Fibroblast of skin of abdomen (primary cell): ENCODE measurements at places on chromosomes 4 and X.

DNA sequence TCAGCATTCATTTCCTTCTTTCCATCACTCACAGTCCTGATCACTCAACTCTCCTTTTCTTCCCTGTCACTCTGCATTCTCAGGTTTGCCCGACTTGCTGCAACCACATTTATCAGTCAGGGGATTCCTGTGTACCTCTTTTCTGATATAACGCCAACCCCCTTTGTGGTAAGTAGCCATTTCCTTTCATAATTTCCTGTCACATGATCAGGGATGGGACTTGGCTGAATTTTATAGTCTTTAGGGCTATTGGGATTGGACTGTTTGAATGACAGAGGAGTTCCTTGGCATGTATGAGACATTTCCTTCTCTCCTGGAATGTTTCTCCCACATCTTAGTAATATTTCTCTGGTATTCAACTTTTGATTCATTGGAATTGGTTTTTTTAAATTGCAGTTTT is 11.0 kb downstream of the PGM2 start:
- peak; percentile 87 for DNase-seq

DNA sequence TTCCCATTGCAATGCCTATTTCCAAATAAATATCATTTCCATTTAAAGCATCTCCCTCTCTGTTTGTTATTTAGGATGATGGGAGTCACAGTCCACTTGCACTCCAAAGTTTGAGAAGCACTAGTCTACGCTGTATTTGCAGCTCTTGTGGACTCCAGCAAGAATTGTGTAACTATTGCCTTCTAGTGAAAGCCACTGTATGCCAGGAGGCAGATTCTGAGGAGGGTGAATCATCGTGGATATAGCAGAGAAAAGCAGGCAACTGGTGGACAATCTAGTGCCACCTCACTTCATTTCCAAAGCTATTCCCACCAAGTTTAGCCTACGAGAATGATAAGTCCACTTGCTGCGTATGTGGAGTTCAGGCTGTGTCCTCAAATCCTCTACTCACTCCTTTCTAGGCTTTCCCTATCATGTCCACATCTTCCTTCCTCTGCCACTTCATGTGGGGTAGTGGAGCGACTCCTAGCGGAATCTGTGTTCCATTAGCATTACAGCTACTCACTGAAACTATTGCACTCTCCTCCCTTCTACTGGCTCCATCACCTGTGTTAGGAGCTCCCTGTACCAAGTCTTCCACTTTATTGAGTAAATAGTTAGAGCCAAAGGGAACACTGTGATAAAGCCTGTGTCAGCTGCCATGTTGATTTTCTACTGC is 501.8 kb upstream of the GALNT7 start:
- no peak for DNase-seq

DNA sequence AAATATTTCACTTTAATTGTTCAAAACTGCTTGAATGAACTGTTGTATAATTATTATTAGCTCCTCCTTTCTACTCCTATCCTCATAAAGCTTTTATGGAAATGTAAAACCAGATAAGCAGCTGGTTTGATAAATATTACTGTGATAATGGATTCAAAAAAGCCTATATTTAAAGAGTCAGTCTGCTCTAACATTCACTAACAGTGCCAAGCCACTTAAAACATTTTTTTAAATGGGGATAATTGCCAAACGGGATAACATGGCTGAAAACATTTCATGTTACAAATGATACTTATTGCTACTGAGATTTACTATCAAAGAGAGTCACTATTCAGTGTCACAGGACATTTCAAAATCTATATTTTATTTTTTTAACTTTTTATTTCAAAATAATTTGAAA is 17.4 kb downstream of the ARHGAP24 start:
- no peak for DNase-seq

DNA sequence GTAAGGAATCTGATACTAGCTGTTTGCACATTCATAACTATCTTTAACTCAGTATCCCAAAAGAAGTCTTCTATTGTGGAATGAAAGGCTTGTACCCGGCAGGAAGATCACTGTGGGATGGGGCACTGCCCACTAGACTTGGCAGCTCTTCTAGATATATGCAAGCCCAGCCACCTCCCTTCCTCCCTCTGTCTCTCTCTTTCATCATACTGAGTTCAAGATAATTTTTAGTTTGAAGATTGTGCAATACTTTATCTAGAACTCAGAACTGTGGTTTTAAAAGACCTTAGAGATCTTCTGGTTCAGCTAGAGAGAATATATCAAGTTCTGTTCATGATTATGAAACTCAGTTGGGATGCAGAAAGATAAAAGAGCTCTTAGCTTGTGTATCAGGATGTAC is 22.5 kb upstream of the GPR34 start:
- DNase-seq: no peak

GRCh38 chr4:4859799-4860599 is 534 bp downstream of the MSX1 start:
- DNase-seq: no peak

- DNase-seq: no peak
These were observed 98.3 kb downstream of the NFKB1 start for GRCh38 chr4:102599455-102599854.

- no peak for DNase-seq
These were observed 60.7 kb upstream of the PGM2 start for GRCh38 chr4:37765741-37766140.

GRCh38 chr4:81215931-81216330 is 909 bp upstream of the PRKG2 start:
- DNase-seq: no peak

DNA sequence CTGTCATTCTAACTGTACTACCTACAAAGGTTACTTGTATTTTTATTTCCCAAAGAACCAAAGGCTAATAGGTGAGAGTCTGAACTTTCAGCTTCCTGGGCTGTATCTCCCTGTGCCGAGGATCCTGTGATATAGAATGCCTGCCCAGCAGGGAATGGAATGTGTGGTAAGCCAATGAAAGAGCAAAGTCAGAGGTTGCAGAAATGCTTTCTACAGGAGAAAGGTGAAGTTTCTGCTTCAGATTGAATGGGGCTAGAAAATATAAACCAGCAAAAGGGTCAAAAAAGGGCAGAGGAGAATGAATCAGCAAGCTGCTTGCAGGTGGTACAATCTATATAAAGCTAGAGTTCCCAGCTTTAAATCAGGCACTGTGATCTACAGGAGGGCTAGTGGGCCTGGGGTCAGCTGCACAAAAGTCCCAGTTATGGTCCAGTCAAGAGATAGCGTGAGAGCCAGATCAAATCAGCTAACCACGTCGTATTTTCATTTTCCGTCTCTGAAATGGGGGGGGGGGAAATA is 146.1 kb downstream of the DCTD start:
- DNase-seq: no peak

GRCh38 chr4:81380437-81380836 is 91.3 kb downstream of the RASGEF1B start:
- DNase-seq: no peak

GRCh38 chr4:137587796-137588195 is 55.5 kb upstream of the PCDH18 start:
- no peak for DNase-seq

- DNase-seq: peak; percentile 30
These were observed 18.2 kb downstream of the MRFAP1 start for GRCh38 chr4:6658597-6659075.

DNA sequence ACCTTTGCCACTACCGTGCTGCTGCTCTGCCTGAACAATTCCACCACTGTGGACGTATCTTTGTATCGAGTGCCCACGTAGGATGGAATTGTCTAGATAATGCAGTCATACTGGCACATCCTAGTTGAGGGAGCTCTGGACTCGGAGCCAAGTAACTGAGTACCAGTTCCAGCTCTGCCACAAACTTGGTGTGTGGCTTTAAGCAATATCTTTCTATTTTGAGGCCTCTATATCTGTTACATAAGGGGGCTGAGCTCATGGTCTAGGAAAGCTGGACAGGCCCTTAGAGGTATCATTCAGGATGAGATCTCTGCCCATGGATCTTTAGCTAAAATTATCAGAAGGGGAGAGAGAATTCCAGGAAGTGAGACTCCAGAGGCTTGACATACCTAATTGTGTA is 12.4 kb downstream of the GABRE start:
- DNase-seq: no peak

DNA sequence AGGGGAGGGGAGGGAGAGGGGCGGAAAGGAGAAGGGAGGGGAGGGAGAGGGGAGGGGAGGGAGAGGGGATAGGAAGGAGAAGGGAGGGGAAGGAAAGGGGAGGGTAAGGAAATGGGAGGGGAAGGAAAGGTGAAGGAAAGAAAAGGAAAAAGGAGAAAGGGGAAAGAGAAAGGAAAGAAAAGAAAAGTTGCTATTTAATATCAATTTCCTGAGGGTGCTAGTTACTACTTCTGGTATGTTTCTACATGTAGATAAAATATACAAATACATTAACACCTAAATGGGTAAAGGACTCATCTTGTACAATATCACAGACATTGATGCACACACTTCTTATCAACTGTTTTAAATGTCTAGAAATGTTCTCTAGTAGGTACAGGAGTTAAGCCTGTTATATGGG is 22.6 kb downstream of the ANXA5 start:
- DNase-seq: no peak

- DNase-seq: peak; percentile 39
These were observed 13.0 kb upstream of the CXCL2 start for GRCh38 chr4:74111990-74112389.

DNA sequence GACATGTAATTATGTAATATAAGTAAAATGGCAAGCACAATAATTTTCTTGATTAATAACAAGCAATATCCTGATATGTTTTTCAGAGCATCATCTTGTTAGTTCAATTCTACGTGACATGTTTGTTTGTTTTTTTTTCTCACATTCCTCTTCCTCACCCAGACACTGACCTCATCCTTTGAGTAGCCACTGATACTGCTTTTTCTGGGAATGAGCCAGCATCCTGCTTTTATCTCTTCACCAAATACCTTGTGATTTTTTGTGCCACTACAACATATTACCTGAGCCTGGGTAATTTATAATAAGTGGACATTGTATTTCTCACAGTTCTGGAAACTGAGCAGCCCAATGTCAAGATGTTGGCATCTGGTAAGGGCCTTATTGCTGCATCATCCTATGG is 484.0 kb downstream of the NAF1 start:
- no peak for DNase-seq

- no peak for DNase-seq
These were observed 9.5 kb downstream of the ETFDH start for GRCh38 chr4:158681629-158682028.

GRCh38 chrX:51606446-51606845 is 12.3 kb downstream of the CENPVL3 start:
- no peak for DNase-seq

GRCh38 chrX:101022020-101022419 is 29.9 kb downstream of the TRMT2B start:
- no peak for DNase-seq

DNA sequence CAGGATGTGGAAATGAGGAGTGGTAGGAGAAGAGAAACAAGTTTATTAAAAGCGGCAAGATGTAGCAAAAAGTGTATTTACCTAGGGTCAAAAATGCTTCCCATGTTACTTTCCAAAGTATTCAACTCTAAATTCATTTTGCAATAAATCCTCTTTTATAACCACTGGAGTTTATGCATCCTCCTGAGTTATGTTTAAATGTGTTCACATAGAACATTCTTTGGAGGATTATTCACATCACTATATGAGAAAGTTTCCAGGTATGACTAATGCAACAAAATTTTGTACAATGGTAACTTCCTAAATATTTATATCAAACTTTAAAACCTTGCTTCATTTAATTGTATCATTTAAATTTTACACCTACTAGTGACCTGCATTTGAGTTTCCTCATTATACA is 870.6 kb upstream of the SLIT2 start:
- DNase-seq: peak; percentile 77

GRCh38 chrX:7285765-7286164 is 137.8 kb upstream of the PUDP start:
- no peak for DNase-seq

DNA sequence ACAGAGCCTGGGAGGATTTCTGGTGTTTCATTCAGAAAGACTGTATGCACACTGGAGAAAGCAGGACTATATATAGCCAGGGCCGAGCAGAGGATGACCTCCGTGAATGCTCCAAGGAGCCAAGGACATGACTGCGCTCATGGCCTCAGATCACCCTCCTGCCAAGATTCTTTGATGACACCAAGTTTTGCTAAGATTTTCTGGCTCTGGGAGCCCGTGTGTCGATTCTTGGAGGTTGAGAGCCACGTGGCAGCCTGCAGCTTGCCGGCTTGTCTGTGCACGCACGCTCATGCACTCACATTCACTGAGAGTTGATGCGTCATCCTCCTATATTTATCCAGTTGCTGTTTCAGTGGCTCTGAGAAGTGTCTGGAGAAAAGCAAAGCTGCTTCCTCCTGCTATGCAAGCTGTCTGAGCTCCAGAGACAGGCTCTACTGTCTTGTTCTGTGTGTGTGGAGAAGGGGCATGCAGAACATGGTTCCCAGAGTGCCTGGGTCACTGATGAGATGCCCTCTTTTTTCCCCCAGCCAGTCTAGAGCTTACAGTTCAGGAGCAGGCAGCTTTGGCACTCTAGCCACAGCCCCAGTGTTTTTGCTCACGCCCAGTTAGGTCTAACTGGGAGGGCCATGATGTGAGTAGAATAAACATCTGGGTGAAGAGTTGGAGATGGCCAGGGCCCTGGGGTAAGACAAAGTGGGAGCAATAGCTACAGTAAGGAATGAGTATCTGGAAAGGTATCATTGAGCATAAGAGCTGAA is 64.9 kb upstream of the SCOC start:
- DNase-seq: peak; percentile 77

GRCh38 chr4:185587427-185588161 is 52.3 kb upstream of the PDLIM3 start:
- DNase-seq: no peak

- DNase-seq: peak; percentile 6
These were observed 41.4 kb downstream of the DCAF12L2 start for GRCh38 chrX:126124721-126125120.

GRCh38 chr4:40349561-40350198 is 14.5 kb downstream of the CHRNA9 start:
- peak; percentile 21 for DNase-seq

DNA sequence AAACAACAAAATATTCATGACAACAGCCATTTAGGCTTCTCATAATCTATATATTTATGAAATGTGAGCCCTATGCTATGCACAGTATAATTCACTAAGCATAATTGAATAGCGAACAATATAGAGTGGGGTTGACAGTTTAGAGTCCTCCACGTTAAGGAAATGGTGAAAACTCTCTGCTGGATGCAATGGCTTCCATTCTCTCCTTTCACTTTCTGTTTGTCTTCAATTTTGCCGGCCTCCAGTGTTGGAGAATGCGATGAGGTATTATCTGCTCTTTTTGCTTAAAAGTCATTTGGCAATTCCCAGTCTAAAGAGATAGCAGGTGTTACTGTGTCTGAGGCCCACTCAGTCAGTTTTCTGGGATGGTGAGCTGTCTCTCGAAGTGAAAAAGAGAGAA is 52.1 kb downstream of the NPY5R start:
- no peak for DNase-seq

DNA sequence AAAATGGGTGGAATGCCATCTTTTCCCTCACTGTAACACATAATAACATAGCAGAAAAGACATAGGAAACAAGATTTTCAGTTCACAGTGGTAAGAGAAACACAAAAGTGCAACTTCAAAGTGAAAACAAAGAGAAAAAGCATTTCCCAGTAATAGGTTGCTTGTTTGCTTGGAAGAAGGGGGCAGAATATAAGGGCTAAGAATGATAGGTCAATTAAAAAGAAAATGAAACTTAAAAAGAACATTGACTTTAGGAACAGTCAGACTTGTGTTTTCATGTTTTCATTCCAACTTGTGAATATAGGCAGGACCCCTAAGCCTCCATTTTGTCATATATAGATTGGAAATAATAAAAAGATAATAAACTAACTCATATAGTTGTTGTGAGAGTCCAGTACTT is 168.2 kb upstream of the PPP3CA start:
- no peak for DNase-seq

GRCh38 chr4:53598483-53598882 is 7.2 kb upstream of the LNX1 start:
- DNase-seq: no peak
